Airway epithelial cell (primary cell): ENCODE measurements at places on chromosomes 5 and 9. TPM values are rescaled to one million over a fixed set of nuclear protein-coding genes. Genes with fewer than 3 reads are reported as not detected.

The IFNA13 gene
- total RNA-seq: not detected in 2 replicates

The PPIC gene
- 27.9 and 36.0 TPM in 2 replicates for total RNA-seq

The PCDHGA12 gene
- total RNA-seq: 4.7 and 5.6 TPM in 2 replicates

The EIF4E1B gene
- not detected in 2 replicates for total RNA-seq

The ZFP37 gene
- 0.63 and 1.1 TPM in 2 replicates for total RNA-seq

The LHFPL2 gene
- 8.4 and 12.4 TPM in 2 replicates for total RNA-seq

The F2RL2 gene
- 0.05 TPM in 1 of 2 replicates, not detected in the other for total RNA-seq

The PCDHGA10 gene
- 4.7 and 6.2 TPM in 2 replicates for total RNA-seq

The NME5 gene
- 1.2 and 2.8 TPM in 2 replicates for total RNA-seq

The PTGDS gene
- not detected in 2 replicates for total RNA-seq

The PDE8B gene
- total RNA-seq: under 0.01 TPM in 1 of 2 replicates, not detected in the other

The MEF2C gene
- total RNA-seq: 0.42 and 2.1 TPM in 2 replicates

The PCDHA1 gene
- total RNA-seq: 0.14 TPM in 2 replicates

The PFN3 gene
- total RNA-seq: not detected in 2 replicates

The DNAH5 gene
- 0.42 and 2.2 TPM in 2 replicates for total RNA-seq

The PRR16 gene
- 0.74 and 0.78 TPM in 2 replicates for total RNA-seq

The MAMDC2 gene
- total RNA-seq: 0.93 and 1.8 TPM in 2 replicates

The ADAMTS16 gene
- total RNA-seq: not detected in 2 replicates

The SLCO6A1 gene
- 0.14 TPM in 1 of 2 replicates, not detected in the other for total RNA-seq

The PHF2 gene
- 8.4 and 12.1 TPM in 2 replicates for total RNA-seq

The LCN1 gene
- total RNA-seq: not detected in 2 replicates

The LVRN gene
- 0.33 and 0.49 TPM in 2 replicates for total RNA-seq

The ADAMTSL2 gene
- not detected in 2 replicates for total RNA-seq

The HEMGN gene
- total RNA-seq: not detected in 2 replicates

The LHX6 gene
- 0.42 TPM in 1 of 2 replicates, not detected in the other for total RNA-seq

The CRHBP gene
- not detected in 2 replicates for total RNA-seq

The TIMD4 gene
- total RNA-seq: not detected in 2 replicates

The C9orf153 gene
- total RNA-seq: not detected in 2 replicates

The TNFSF8 gene
- not detected in 2 replicates for total RNA-seq

The LTC4S gene
- total RNA-seq: 1.4 and 3.8 TPM in 2 replicates

The GRXCR2 gene
- total RNA-seq: not detected in 2 replicates

The IL5 gene
- total RNA-seq: not detected in 2 replicates

The ADAMTS19 gene
- under 0.01 and 0.35 TPM in 2 replicates for total RNA-seq

The ANKDD1B gene
- total RNA-seq: not detected in 2 replicates

The GKAP1 gene
- total RNA-seq: 0.56 and 3.5 TPM in 2 replicates

The PIGO gene
- total RNA-seq: 24.5 and 29.1 TPM in 2 replicates

The MED7 gene
- 6.2 and 7.6 TPM in 2 replicates for total RNA-seq

The STPG3 gene
- not detected in 2 replicates for total RNA-seq

The AK8 gene
- 0.28 and 0.85 TPM in 2 replicates for total RNA-seq

The S100Z gene
- not detected in 2 replicates for total RNA-seq

The IL11RA gene
- 0.79 and 4.6 TPM in 2 replicates for total RNA-seq

The SLC1A3 gene
- total RNA-seq: 2.7 and 12.1 TPM in 2 replicates

The RIC1 gene
- total RNA-seq: 14.8 and 20.2 TPM in 2 replicates

The SPAAR gene
- 0.21 TPM in 1 of 2 replicates, not detected in the other for total RNA-seq

The PCDHAC2 gene
- total RNA-seq: 0.42 and 1.1 TPM in 2 replicates

The LRRC26 gene
- total RNA-seq: 0.35 and 0.70 TPM in 2 replicates

The GZMA gene
- total RNA-seq: not detected in 2 replicates

The ITK gene
- not detected in 2 replicates for total RNA-seq

The THOC3 gene
- total RNA-seq: 133 and 146 TPM in 2 replicates

The WDR5 gene
- 18.3 and 31.2 TPM in 2 replicates for total RNA-seq
